ENCODE measurements at places on chromosomes 16 and 17.
A peak's percentile ranks its signal among the peaks of the same experiment; 100 is the strongest.

- peaks cover 10% of the 10 kb centered on the region for H3K27me3 ChIP-seq
- peaks cover 16% of the 10 kb centered on the region for H3K36me3 ChIP-seq
- H3K4me1 ChIP-seq = peaks cover 9% of the 10 kb centered on the region
- no peak for DNase-seq
These were observed 5.1 kb upstream of the RASL10B start for GRCh38 chr17:35726127-35726952.

DNA sequence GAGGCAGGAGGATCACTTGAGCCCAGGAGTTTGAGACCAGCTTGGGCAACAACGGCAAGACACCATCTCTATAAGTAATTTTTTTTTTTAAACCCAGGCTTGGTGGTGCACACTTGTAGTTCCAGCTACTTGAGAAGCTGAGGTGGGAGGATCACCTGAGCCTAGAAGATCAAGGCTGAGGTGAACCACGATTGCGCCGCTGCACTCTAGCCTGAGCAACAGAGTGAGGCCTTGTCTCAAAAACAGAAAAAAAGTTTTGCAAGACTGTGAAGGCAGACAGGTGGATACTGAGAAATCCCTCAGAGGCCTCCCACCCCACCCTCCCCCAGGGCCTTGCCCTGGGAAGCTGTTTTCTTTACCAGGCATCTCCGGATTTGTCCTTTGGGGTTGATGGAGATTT, 125.4 kb downstream of the MGAT5B start:
- H3K27ac ChIP-seq = no peak overlapping the region
- no peak for DNase-seq
- H3K4me3 ChIP-seq = no peak overlapping the region
- no peaks in the 10 kb centered on the region for H3K36me3 ChIP-seq
- peaks cover 33% of the 10 kb centered on the region for H3K4me1 ChIP-seq

DNA sequence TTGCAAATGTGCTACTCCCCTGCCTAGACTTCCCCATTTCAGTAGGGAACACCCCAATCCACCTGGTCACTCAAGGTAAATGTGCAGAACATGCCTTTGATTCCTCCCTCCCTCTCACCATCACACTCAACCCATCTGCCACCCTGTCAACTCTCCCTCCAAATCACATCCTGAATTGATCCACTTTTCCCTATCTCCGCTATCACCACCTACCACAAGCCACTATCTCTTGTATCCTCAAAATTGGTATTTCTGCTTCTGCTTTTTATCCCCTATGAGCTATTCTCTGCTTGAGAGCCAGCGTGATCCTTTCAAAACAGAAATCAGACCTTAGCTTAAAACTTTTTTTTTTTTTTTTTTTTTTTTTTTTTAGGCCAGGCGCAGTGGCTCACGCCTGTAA, 5.4 kb upstream of the NOL11 start:
- DNase-seq = no peak
- peaks cover 4% of the 10 kb centered on the region for H3K27me3 ChIP-seq
- no peaks in the 10 kb centered on the region for H3K36me3 ChIP-seq
- H3K4me3 ChIP-seq = no peak overlapping the region

GRCh38 chr17:80347536-80347935, 67.4 kb upstream of the ENDOV start:
- no peaks in the 10 kb centered on the region for H3K27me3 ChIP-seq
- H3K4me1 ChIP-seq = peaks cover 14% of the 10 kb centered on the region
- no peak overlapping the region for H3K27ac ChIP-seq

DNA sequence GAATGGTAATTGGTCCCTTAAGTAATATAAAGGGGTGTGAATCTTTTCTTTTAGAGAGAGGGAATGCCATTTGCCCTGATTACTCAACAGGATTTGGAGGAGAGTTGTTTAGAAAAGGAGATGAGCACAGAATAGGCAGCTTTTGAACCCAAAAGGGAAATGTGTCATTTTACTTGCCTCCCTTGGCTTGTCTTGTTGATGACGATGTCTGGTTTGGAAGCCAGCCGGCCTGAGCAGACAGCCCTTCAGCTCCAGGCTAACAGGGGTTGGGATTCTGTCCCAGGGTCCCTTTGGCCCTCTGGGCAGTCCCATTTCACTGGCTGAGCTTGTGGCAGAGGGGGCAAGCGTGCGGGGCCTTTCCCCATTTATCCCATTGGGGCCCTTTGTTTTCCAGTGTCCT, 22.3 kb upstream of the PRKAR1A start:
- H3K36me3 ChIP-seq = no peaks in the 10 kb centered on the region
- no peak for DNase-seq
- no peak overlapping the region for H3K27ac ChIP-seq
- H3K4me3 ChIP-seq = no peak overlapping the region
- peaks cover 25% of the 10 kb centered on the region for H3K4me1 ChIP-seq

DNA sequence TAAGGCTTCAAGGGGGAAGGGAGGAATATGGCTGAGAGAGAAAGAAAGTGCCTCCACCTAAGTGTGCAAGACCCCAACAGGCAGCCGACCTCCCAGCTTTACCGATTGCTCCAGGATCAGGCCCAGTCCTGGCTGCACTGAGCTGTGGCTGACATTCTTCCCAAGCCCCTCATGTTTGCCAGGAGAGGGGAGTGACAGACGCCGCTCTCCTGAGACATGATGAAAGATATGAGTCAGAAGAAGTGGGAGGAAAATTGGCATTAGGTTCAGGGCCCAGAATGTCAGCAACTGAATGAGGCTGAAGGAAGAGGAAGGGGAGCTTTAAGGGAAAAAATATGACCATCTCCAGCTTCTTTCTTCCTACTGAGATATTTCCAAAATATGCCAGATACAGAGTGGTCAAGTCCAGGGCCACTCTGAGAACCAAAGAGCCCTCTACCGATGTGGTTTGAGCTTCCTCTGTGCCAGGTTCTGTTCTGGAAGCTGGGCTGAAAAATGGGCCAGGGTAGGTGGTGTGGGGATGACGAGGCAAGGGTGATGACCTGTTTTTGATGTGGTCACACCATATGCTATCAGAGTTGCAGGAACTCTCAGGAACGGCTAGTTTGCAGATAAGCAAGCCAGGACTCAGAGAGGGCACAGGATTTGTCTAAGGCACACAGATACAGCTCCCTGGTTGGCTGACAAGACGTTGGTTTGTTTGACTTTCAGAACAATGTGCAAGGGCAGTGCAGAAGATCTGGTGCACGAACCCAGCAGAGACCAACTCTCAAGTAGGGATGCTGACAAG, 176.7 kb downstream of the SOX9 start:
- no peaks in the 10 kb centered on the region for H3K27me3 ChIP-seq
- H3K27ac ChIP-seq = no peak overlapping the region
- no peak for DNase-seq
- no peaks in the 10 kb centered on the region for H3K36me3 ChIP-seq

- no peak overlapping the region for H3K4me3 ChIP-seq
- H3K4me1 ChIP-seq = no peaks in the 10 kb centered on the region
- no peak overlapping the region for H3K27ac ChIP-seq
- no peaks in the 10 kb centered on the region for H3K36me3 ChIP-seq
- H3K27me3 ChIP-seq = no peaks in the 10 kb centered on the region
These were observed 91.5 kb upstream of the CDH13 start for GRCh38 chr16:82535262-82535661.

GRCh38 chr17:57566721-57567120, 178.4 kb downstream of the CCDC182 start:
- no peaks in the 10 kb centered on the region for H3K27me3 ChIP-seq
- no peak overlapping the region for H3K27ac ChIP-seq
- H3K4me3 ChIP-seq = no peak overlapping the region

DNA sequence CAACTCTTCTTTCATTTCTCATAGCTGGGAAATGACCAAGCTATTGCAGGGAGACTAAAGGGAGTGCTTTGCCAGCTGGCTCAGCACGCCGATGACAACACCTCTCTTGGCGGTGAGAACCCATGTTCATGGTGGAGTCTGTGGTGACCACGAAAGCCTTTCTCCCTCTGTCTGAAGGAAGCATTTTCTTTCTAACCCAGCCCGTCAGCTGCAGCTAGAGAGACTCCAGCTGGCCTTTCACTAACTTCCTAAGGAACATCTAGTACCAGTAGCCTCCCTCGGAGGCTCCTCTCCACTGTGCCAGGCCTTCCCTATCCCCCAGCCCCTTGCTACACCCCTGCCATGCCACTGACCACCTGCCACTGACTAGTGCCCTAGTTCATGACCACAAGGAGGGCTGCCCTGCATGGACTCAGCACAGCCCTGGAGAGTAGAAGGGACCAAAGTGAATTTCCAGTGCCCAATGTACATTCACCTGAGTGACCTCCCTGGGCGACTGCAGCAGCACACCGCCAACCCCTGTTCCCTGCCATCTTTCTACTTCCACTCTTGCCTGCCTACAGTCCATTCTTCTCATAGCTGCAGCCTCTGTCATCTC, 81.3 kb downstream of the CBLN1 start:
- H3K36me3 ChIP-seq = no peaks in the 10 kb centered on the region
- no peak overlapping the region for H3K27ac ChIP-seq
- no peaks in the 10 kb centered on the region for H3K27me3 ChIP-seq
- no peaks in the 10 kb centered on the region for H3K4me1 ChIP-seq
- H3K4me3 ChIP-seq = no peak overlapping the region

- H3K27me3 ChIP-seq = peaks cover 32% of the 10 kb centered on the region
- DNase-seq = peak; percentile 71
- H3K4me1 ChIP-seq = peaks cover 31% of the 10 kb centered on the region
- H3K27ac ChIP-seq = no peak overlapping the region
- H3K36me3 ChIP-seq = peaks cover 2% of the 10 kb centered on the region
These were observed 576 bp downstream of the EPOP start for GRCh38 chr17:38674014-38674748.

DNA sequence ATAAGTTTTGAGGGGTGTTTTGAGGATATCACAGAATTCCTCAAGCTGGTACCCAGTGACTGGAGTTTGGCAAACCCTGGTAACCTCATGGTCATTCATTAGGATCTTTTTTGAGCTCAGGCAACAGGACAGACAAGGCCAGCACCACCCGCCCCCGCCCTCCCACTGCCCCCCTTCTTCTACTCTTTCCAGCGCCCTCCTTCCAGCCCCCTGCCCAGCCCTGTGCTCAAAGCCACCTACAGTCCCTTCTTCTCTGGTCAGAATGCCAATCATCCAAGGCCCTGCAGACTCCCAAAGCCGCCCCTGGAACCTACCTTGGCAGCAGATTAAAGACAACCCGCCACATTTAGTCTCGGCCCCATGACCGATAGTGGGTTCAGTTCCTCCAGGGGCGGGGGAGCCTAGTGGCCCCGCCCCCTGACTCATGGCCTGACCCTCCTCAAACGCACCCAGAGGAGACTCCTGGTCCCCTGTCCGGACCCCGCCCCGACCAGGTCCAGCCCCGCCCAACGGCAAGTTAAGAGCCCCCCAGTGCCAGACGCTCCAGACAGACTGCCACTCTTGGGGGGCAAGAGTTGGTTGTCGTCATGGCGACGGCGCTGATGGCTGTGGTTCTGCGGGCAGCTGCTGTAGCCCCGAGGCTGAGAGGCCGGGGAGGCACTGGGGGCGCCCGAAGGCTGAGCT, at the start of gene NAGS:
Gene NAGS, plus strand, starts transcription at position 546 of the 684 bp plus-strand sequence. Its CDS starts 42 bp downstream, at position 588.
- H3K36me3 ChIP-seq = no peaks in the 10 kb centered on the region
- H3K27me3 ChIP-seq = peaks cover 33% of the 10 kb centered on the region
- no peak within 1 kb of the TSS for H3K27ac ChIP-seq
- peak within 1 kb of the TSS; percentile 64 for H3K4me3 ChIP-seq
- peaks cover 17% of the 10 kb centered on the region for H3K4me1 ChIP-seq

- no peaks in the 10 kb centered on the region for H3K27me3 ChIP-seq
- peaks cover 6% of the 10 kb centered on the region for H3K4me1 ChIP-seq
- DNase-seq = no peak
- peak overlapping the region; percentile 78 for H3K27ac ChIP-seq
- H3K4me3 ChIP-seq = peak overlapping the region; percentile 29
- no peaks in the 10 kb centered on the region for H3K36me3 ChIP-seq
These were observed 10.5 kb upstream of the CYLD start for GRCh38 chr16:50731130-50731988.

GRCh38 chr17:37541880-37542660, 52.4 kb downstream of the DUSP14 start:
- H3K27me3 ChIP-seq = no peaks in the 10 kb centered on the region
- H3K4me1 ChIP-seq = peaks cover 13% of the 10 kb centered on the region
- peak overlapping the region; percentile 73 for H3K27ac ChIP-seq
- no peak overlapping the region for H3K4me3 ChIP-seq
- no peak for DNase-seq

- no peaks in the 10 kb centered on the region for H3K36me3 ChIP-seq
- no peaks in the 10 kb centered on the region for H3K27me3 ChIP-seq
- H3K4me1 ChIP-seq = peaks cover 54% of the 10 kb centered on the region
- peak overlapping the region; percentile 97 for H3K4me3 ChIP-seq
- peak; percentile 68 for DNase-seq
These were observed 661 bp downstream of the GIT1 start for GRCh38 chr17:29588562-29589411.

- no peak for DNase-seq
- no peak overlapping the region for H3K4me3 ChIP-seq
- no peaks in the 10 kb centered on the region for H3K4me1 ChIP-seq
- H3K27me3 ChIP-seq = peaks cover 4% of the 10 kb centered on the region
These were observed 28.7 kb upstream of the TNRC6A start for GRCh38 chr16:24700549-24701392.

GRCh38 chr16:78154729-78155461, 55.4 kb downstream of the WWOX start:
- H3K4me1 ChIP-seq = no peaks in the 10 kb centered on the region
- H3K36me3 ChIP-seq = peaks cover 6% of the 10 kb centered on the region
- DNase-seq = no peak
- H3K4me3 ChIP-seq = no peak overlapping the region
- no peaks in the 10 kb centered on the region for H3K27me3 ChIP-seq

DNA sequence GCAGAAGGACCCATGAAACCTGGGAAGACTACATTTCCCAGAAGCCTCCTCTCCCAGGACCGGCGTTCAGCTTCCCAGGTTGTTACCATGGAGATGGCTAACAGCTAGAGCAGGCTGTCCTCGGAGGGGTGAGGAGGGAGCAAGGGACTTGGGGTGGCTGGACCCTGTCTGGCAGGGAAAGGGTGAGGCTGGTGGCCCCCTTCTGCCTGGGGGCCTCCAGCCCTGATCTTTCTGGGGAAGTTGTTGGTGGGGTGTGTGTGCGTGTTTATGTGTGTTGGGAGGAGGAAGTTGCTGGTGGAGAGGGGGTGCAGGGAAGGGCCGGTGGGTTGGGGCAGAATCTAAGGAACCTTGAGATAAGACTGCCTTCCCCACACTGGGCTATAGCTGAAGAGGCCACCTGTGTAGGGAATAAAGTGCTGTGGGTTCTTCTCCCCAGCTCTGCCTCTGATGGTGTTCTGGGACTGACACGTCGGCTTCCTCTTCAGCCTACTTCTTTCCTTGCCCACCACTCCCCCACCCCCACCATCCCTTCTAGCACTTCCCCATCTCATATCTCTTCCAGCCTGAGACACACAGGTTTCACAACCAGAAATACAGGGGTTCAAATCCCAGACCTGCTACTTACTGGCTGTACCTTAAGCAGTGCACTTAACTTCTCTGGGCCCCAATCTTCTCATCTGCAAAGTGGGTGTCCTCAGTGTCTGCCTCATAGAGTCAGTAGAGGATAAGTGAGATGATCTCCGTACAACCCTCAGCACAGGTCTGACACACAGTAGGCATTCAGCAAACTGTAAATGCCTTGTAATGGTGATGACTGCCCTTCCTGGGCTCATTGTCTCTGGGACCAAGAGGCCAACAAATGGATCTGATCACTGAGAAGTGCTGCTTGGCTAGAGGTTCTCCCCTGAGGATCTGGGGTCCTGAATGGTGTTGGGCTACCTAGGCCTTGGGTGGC, at the start of gene DRC7:
Gene DRC7, plus strand, starts transcription at position 82 of the 955 bp plus-strand sequence. CDS start 3,144 bp downstream, outside the sequence.
- H3K36me3 ChIP-seq = no peaks in the 10 kb centered on the region
- peak within 1 kb of the TSS; percentile 78 for H3K4me3 ChIP-seq
- peaks cover 24% of the 10 kb centered on the region for H3K4me1 ChIP-seq
- no peak for DNase-seq
- peaks cover 6% of the 10 kb centered on the region for H3K27me3 ChIP-seq

All from activated naive CD8-positive, alpha-beta T cell treated with anti-CD3 and anti-CD28 coated beads, Interleukin-2, amount 10 ng/mL, durations not matched to agents 7 days and 5 days (primary cell).